ENCODE measurements at places on chromosomes 5 and 9.

GRCh38 chr5:39370555-39371366 lies 6.5 kb upstream of the C9 start:
- DNase-seq = no peak

GRCh38 chr5:131973089-131973712 lies 27.7 kb upstream of the MEIKIN start:
- DNase-seq = no peak

DNA sequence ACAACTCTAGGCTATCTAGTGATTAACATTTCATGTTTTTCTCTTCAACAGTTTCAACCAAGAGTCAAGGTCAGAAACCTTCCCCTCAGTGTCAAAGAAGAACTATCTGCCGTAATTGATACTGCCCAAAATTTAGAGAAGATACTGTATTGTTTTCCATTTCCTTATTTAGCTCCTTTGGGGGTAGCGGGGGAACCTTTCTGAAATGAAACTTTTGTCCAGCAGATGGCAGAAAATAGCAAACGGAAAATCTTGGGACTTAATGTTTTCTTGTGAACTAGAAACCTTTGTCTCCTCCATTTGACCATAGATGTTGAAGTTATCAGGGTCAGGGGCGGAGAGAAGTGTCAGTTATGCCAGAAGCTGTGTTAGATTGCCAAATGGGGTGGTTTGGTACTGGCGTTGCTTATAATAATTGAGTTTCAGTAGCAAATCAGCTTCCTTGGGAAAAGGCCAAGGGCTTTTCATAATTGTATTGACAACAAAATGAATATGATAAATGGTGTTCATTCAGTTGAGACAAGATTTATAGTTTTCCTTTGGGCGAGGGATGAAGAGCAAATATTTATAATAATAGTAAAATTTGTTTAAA lies 101.7 kb upstream of the TLX3 start:
- DNase-seq = no peak

DNA sequence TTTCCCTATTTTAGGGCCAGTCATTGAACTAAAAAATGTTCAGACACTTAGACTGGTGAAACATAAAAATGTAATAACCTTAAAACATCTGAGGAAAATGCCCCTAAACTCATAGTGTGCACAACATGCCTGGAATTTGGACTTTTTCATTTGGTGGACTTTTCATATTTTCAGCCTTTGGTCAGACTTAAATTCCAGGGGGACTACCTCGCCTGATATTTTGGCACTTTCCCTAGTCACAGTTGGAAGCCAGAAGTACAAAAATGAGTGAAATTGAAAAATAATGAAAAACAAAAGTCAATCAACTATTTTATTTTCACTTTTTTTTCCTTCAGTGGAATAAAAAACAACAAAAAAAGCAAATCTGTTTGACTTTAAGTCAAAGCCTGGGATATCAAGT lies 256.2 kb downstream of the ACTL7B start:
- no peak for DNase-seq

DNA sequence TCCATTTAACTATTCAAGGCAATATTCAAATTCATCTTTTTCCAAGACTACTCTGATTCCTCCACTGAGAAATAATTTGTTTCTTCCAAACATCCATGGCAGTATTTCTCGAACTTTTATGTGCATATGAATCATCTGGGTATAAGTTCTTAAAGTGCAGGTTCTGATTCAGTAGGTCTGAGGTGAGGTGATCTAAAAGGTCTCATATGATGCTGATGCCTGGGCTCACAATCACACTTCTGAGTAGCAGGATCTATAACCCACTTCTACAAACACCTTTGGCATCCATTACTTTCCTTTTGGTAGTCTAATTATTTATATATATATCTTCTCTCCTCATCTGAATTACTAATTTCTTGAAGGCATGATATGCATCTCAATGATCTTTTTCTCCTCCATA lies 7.2 kb downstream of the ERP44 start:
- DNase-seq = no peak

DNA sequence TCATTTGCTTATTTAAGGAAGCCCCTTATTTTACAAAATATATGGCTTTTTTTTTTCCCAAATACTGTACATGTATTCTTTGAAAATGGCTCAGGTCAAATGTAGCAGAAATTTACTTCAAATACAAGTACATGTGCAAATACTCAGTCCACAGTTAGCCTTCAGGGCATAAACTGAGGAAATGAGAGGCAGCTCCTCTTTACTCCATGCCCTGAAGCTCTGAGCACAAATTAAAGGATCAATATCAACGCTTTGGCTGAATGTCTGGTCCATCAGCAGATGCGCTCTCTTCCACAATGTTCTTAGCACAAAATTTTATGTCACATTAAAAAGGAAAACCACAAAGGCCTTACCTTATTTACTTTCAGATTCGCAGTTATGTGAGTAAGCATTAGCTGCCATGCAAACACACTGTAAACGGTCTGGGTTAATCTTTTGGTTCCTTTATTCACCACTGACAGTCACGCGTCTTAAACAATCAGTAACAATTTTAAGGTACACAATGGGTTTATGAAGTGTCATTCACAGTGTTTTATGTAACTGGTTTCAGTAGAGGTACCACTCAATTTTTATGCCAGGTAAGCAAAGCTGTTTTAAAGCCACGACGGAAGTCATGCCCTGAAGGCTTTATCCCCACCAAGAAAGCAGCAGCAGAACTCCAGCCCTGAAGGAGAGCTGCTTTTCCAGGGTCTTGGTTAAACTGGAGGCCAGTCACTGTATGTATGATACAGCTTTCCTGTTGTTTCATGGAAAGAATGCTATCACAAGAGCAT lies 103.4 kb downstream of the OTULIN start:
- DNase-seq = no peak

- DNase-seq = no peak
Observed at GRCh38 chr5:83337453-83338035, 134.0 kb upstream of the VCAN start.

GRCh38 chr5:6686915-6687409 lies 26.3 kb upstream of the TENT4A start:
- no peak for DNase-seq

GRCh38 chr9:85700330-85700729 lies 41.4 kb downstream of the AGTPBP1 start:
- no peak for DNase-seq

DNA sequence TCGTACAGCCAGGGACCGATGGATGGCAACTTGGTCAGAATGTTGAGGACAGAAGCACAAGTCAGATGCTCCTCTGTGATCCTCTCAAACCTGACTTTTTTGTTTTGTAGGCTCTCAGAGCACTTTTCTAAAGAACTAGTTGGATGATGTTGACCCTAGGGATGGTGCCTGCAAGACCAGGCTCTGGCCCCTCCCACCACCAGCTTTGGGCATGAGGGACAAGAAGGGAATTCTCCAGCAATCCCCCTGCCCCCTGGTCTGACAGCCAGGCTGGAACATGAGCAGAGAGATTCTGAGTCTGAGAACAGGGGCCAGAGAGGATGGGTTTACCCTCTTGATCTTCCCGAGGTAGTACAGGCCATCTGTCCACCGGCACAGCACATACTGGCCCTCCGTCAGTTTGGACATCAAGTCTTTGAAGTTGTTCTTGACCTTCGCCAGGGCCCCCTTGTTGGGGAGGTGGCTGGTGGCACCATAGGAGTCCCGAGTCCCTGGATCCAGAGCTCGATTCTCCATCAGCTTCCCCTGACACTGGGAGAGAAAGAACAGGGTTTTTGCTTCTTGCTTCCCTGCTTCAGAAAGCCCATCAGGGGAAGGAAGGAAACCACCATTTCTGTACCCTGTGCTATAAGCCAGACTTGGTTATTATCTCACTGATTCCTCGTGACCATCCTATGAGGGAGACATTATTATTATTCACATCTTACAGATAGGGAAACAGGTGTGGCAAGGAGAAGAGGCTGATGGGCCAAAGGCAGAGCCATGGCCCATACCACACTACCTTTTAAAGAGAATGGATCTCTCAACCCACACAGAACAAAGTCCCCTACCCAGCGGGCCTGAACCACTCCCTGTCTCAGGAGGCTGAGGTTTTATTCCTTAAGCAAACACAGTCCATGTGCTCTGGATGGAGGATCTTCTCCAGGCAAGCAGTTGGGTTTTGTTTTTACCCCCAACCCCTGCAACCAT lies 2.5 kb downstream of the PHF19 start:
- no peak for DNase-seq

- DNase-seq = no peak
Observed at GRCh38 chr9:94017939-94018531, 62.9 kb upstream of the BARX1 start.

DNA sequence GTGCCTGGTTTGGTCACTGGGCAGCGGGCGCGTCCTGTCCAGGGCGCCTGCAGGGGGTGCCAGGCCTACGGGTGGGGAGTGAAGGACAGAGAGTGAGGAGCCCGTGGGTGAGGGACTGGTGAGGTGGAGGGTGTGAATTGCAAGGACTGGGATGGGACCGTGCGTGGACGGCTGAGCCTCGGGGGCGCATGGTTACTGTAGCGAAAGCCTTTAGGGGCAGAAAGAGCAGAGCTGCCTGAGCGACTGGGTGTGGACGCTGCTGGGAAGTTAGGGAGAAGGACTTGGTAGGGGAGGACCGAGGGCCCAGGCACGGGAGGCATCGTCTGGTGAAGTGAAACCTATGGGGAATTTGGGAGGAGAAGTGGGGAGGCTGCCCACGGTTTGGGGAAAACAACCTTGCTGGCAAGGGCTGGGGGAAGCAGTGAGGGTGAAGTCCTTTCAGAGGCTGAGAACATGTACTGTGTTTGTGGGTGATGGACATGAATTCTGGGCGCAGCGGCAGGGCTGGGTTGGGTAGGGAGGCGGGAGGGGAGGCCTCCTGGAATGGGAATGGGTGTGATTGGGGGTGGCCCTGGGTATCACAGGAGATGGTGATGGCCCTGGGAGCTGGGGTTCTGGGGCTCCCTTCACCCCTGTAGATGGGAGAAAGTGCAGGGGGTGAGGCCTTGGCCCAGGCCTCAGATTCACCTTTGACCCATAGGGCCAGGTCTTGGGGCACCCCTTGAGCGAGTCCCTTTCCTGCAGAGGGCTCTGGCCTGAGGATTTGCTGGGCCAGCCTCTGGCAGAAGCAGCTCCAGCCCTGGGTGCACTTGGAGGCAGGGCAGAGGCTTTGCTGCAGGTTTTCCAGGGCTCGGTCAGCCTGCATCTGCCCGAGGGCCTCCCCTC lies 1.7 kb upstream of the TOR4A start:
- no peak for DNase-seq

DNA sequence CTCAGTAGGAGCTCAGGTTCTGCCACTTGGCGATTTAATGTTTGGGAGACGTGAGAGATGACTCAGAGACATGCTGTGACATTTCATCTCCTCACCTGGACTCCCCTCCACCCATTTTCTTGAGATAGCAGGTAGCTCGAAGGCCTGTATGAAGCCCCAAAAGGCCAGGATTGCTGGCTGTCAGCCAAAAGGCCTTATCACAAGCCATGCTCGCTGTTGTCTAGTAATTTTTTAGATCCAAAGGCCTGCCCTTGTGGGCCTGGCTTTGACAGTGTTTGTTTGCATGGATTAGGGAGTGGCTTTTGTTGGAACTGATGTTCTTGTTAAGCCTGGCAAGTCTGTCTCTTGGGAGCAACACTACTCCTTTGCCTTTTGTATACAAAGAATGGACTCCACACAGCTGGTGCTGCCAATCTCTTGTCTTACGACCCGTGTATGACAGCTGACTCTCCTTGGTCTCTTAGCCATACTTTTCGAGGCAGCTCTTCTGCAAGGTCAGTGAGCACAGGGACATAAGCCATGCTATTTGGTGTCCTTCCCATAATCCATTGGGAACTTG lies 22.7 kb downstream of the CAVIN4 start:
- no peak for DNase-seq

DNA sequence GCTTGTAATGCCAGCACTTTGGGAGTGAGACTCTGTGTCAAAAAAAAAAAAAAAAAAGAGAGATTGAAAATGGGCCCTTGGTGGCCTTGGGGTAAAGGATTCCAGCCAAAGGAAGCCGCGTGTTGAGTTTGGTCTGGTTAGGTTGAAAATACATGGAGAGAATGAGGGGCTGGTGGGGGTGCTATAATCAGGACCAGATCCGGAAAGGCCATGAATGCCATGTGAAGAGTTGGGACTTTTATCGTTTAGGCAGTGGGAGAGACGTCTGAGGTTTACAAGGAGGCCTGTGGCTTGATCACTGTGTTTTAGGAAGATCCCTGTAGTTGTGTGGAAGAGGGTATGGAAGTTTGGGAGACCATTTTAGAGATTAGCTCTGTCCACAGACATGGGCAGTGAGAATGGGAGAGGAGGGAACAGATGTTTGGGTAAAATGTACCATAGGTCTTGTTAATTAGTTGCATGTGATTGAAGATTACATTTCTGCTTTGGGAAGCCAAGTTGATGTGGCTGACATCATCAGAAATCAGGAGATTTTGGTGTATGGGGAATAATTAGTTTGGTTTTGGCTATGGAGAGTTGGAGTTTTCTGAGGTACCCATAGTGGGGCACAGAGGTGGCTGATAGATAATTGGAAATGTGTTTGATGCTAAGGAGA lies 3.5 kb downstream of the MSANTD3 start:
- no peak for DNase-seq

DNA sequence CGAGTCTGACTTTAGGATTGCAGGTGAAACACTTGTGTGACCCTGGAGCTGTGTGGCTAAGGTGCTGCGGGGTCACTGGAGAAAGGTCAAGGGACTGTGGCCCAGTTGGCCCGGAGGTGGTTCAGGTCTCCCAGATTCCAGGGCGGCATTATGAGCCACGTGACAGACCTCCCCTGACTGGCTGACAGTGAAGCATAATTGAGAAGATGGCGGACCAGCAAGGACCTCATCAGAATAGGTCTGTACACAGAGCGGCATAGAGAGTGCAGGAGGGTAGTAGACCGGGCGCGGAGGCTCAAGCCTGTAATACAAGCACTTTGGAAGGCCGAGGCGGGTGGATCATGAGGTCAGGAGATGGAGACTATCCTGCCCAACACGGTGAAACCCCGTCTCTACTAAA lies 815 bp upstream of the ODF2 start:
- DNase-seq = no peak

DNA sequence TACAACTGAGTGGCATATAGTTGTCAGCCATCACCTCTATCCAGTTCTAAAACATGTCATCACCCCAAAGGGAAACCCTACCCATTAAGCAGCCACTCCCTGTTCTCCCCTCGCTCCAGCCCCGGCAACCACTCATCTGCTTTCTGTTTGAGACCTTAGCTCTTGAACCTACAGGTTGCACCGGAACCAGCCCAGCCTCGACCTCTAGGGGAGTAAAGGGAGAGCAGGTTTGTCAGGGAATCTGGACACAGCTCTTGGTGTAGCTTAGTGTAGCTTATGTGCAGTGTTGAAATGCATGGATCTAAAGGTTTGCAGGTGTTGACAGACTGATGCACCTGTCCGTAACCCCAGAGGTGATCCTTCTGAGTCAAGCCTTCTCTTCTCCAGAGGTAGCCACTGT lies 30.0 kb downstream of the NEURL1B start:
- DNase-seq = no peak

Data from cortex of kidney (tissue), 1 donor.